Hypothalamus (tissue), 51 donors: ENCODE measurements at places on chromosomes 2 and 18.

GRCh38 chr2:144459937-144460336, 60.0 kb downstream of the ZEB2 start:
- DNase-seq: no peak

DNA sequence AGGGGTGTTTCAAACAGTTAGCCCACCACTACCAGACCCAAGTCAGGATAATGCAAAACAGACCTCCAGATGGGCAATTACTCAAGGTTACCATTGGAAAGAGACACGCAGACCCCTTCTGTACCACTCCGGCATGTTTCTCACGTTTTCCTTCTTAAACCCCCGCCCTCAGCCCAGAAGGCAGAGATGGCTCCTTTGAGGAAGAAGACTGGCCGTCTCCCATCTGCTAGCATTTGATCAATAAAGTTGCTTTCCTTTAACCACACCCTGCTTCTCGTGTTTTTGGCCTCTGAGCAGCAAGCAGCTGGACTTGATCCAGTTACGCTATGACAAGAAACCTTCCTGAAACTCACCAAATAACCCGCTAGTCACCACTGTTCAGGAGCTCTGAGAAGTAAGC, 1012.4 kb upstream of the GYPC start:
- no peak for DNase-seq

GRCh38 chr2:224709301-224709700, 6.9 kb downstream of the CCDC195 start:
- no peak for DNase-seq

DNA sequence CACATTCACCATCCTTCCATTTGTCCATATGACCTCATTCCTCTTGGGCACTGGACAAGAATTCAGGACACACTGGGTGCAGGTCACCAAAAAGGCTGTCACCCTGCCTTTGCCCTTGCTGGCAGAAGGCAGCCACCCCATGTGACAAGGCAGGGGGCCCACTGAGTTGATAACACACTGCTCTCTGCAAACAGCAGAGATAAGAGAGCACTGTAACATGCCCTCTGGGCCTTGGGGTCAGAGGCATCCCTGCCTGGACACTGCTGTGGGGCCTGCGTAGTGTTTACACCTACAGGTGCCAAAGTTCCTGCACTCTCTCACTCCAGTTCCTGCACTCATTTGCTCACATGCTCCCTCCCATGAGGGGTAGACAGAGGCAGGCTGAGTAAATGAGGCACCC, 344.7 kb upstream of the TCF4 start:
- no peak for DNase-seq

DNA sequence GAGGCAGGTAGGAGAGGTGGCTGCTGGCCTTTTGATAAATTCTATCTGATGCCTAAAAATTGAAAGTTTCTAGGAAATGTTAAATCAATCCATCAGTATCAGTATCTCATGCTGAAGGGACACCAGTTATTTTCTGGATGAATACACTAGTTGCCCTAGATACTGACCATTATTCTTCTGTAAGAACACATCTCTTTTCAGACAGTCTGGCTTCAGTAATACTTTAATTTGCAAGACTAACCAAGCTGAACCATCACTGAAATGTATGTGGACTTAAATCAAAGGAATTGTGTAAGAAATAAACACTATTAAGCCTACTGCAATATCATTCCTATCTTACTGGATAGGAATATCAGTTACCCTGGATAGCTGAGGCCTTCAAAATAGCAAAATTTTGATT, 1546.3 kb downstream of the LRP1B start:
- no peak for DNase-seq

DNA sequence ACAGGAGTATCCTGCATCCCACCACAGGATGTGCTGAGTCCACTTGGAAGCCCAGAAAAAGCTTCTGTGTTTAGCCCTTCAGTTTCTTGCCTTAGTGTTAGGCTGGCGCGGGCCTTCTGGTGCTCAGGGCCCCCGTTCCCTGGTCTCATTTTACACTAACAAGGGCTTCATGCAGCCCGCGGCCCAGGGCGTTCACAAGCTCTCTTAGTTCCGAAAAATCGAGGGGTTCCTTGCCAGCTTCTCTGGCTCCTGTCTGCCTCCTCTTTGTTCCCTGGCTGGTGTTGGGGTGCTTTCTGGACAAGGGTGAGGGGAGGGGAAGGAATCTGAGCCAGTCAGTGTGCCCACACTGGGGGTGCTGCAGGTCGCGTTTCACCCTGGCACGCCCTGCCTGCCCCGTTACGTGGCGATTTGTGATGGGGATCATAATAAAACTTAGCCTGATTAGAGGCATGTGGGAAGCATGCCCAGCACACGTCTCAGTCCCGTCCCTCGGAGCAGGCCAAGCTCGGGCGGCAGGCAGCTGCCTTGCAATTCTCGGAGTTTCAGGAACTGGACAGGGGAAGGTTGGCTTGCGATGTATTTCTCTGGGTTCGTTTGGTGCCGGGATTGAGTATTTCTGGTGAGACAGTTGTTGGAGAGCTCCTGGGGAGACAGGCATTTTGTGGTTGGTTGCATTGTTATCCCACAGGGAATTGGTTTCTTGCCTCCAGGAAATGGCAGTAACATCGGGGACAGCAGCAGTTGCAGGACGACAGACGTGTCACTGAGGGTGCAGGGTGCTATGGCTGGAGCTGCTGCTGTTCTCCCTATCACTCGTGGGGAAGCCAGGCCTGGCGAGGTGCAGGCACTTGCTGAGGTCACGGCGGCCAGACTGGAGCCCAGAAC, 22.9 kb downstream of the SH3BP4 start:
- no peak for DNase-seq

- DNase-seq: no peak
Observed at GRCh38 chr2:17680119-17680518, 73.5 kb downstream of the SMC6 start.

GRCh38 chr18:62452280-62452831, 70.5 kb upstream of the ZCCHC2 start:
- no peak for DNase-seq

DNA sequence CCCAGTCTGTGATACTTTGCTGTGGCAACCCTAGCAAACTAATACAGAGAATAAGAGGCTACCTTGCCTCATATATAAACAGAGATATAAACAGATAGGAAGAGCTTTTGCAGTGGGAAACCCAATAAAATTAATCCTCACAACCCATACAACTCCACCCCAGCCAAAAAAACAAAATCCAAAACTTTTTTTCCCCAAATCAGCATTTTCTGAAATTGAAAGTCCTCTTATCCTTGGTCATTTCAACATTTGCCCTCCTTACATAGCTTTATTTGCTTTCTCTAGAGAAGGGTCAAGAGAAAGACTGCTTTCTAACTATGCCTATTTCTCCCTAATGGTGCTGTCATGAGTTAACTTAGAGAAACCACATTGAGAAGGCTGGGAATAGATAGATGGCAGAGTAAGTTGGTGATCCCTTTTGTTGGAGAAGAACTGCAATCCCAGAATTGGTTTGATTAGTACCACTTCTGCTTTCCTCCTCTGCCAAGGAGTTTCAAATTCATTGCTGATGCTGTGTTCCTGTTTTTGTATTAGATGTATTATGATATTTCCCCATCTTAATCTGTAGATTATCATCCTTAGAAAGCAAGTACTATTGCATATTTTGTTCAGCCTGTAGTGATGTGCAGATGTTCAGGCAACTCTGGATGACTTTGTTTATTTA, 76.5 kb upstream of the B3GNT2 start:
- DNase-seq: no peak

DNA sequence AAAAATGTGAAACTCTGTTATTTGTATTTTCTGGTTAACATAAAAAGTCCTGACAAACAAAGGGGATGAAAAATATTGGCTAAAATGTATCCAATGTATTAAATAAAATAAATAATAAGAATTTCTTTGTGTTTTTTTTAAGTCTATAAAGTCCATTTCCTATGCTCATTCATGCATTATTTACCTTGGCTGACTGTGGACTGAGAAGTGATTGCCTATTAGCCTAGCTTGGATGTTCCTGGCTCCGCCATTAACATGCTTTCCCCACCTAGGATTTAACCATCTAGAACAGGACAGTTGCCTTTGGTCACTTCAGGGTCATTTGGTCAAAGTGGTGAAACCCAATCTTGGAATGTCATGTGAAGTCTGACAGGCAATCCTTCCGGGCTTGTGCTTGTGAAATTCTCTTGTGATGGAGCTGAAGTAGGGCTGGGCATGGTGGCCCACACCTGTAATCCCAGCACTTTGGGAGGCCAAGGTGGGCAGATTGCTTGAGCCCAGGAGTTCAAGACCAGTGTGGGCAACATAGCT, 60.4 kb upstream of the TANC1 start:
- DNase-seq: no peak

DNA sequence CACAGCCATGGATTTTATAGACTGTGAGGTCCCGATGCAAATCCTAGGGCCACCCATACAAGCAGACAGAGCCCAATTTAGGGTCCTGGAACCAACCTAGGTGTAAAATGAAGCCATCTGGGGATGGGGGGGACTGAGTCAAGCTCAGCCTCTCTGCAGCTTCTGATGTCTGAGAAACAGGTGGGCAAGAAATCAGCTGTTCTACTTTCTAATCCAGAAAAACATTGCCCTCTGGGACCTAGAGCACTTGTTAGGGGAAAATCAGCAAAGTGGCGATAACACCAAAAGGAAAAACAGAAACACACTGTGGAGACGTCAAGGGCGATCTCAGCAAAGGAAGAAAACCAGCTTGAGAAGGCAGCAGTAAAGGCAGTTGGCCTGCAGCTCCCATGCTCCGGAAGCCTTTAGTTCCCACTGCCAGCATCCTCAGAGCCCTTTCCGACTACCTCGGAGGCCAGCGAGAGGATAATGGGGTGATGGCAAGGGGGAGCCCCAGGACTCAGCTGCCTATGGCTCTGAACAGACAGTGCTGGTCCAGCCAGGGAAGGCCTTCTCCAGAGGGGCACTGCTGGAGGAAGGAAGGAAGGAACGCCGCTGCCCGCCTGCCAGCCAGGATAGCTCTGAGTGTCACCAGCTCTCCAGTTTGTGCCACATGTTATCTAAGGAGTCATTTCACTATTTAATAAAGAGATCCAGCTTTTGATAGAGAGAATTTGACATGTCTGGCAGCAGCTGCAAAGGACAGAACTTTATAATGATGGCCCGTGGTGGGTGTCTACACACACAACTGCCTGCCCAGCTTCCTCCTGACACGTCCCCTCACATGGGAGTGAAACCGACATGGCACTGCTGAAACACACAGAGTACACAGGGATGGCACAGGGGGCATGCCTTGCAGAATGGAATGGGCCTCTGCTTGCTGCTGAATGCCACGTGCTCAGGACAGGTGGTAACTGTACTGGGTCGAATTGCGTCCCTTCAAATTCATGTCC, 37.7 kb downstream of the HS1BP3 start:
- no peak for DNase-seq

DNA sequence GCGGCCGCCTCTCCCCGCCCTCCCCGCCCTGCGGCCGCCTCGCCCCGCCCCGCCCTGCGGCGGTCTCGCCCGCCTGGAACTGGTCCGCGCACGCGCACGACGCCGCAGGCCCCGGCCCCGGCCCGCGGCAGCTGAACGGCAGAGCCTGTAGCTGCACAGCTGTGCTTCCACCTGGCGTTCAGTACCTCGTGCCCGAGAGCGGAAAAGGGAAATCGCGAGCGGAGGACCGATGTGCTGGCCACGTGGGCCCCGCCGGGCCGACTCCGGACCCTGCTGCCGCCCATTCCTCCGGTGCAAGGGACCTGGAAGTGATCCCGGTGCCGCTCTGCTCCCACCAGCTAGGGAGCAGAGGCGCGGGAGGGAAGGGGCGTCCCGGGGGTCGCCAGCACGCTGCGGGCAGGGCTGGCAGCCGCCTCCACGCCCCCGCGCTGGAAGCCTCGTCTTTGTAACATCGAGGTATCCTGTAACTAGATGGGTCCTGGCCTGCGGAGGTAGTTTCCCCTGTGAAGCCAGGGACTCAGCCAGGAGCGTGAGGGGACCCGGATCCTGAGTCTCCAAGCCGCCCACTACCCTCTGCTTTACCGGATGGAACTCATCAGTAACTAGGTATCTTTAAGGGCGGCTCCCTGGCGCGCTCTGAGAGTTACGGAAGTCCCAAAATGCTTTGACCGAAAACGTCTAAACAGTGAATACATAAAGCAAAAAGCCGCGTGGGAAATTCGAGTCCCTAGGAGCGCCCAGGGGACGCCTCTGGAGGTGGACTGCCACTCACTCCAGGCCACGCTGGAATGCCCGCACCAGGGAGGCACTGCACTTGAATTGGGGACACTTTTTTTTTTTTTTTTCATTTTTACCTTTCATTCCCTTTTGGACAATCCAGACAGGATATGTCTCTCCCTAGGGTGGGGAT, 704 bp upstream of the ODC1 start:
- DNase-seq: peak; percentile 94

DNA sequence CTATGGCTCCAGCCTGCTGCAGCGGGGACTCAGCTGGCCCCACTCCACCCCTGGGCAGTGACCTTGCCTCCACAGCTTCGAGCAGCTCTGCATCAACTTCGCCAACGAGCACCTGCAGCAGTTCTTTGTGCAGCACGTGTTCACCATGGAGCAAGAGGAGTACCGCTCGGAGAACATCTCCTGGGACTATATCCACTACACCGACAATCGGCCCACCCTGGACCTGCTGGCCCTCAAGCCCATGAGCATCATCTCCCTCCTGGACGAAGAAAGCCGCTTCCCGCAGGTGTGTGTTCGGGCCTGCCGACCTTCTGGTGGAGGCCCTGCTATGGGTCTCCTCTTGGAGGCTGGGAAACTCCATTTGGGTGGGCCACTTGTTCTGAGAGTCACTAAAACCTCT, 48.6 kb downstream of the MYO7B start:
- DNase-seq: no peak

DNA sequence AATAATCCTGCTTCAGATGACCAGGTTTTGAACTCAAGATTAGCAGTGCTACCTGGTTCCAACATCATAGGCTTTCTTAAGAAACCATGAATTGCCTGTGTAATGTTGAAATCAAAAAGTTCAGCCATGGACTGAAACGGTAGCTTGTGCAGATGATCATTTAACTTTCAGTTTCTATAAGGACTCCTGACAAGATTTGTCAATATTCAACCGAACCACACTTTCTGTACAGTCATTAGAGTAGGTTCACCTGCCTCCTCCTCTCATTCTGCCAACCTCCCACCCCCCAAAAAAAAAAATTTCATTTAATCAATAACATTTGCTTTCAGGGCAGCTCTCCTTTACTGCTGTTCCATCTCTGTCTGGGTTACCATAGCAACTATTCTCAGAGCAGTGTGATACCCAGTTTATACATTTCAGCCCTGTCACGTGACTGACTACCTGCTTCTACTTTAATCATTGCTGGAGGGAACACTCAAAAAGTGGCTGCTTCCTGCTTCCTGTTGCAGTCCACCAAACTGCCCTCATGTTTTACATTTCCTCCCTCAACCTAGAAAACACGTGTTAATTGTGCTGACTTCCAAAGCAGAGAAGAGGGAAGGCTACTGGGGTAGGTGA, 275.5 kb downstream of the SS18 start:
- DNase-seq: no peak

- no peak for DNase-seq
Observed at GRCh38 chr2:105842555-105842954, 97.8 kb downstream of the NCK2 start.

DNA sequence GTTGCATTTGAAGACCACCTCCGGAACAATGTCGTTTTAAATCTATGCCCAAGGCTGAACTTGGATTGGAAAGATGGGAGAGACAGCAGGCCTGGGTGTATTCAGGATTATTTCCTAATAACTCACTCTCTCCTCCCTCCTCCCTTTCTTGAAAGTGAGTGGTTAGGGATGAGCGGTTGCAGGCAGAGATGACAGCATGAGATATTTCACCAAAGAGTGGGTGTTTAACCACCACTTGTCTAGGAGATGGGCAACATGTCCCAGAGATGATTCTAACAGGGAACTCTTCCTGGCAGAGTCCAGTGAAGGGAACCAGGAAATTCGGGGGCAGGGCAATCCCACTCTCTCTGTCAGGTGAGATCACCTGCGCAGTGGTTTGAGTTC, 123.2 kb downstream of the KCTD1 start:
- DNase-seq: no peak
